ELF-1 (cell line): ENCODE measurements at places on chromosomes 1 and 21.

DNA sequence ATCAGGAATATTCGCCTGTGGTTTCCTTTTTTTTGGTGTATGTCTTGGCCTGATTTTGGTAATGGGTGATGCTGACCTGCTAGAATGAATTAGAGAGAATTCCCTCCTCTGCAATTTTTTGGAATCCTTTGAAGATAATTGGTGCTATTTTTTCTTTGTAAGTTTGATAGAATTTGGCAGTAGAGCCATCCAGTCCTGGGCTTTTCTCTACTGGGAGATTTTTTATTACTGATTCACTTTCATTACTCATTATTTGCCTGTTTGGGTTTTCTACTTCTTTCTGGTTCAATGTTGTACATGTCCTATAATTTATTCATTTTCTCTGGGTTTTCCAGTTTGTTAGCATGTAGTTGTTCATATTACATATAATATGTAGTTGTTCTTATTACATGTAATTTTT, 48.7 kb downstream of the NTMT2 start:
- DNase-seq: no peak

GRCh38 chr1:80657707-80658106, 1143.0 kb upstream of the ADGRL2 start:
- DNase-seq: peak; percentile 3

- DNase-seq: no peak
These were observed 31.9 kb downstream of the PTGER3 start for GRCh38 chr1:71015745-71016144.

DNA sequence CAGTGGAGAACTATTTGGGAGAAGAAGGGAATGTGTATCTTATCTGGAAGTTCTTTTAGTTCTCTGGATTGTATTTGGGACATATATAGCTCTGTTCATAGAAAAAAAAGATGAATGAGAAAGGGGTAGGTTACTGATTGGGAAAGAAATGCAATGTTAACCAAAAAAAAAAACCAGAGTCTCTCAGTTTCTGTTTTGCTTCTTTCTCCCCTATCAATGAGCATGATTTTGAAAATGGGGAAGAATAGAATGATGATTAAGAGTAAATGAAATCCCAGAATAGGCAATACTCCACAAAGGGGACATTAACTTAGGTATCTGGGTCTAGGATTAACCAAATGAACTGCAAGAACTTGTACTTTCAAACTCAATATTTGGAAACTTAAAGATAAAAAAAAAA, 92.9 kb downstream of the RHOU start:
- no peak for DNase-seq
